Activated T-helper 17 cell treated with anti-CD3 and anti-CD28 coated beads, Interleukin-2, amount 50 U/mL, for 72 hours (primary cell): ENCODE measurements at places on chromosomes 5 and 9.

DNA sequence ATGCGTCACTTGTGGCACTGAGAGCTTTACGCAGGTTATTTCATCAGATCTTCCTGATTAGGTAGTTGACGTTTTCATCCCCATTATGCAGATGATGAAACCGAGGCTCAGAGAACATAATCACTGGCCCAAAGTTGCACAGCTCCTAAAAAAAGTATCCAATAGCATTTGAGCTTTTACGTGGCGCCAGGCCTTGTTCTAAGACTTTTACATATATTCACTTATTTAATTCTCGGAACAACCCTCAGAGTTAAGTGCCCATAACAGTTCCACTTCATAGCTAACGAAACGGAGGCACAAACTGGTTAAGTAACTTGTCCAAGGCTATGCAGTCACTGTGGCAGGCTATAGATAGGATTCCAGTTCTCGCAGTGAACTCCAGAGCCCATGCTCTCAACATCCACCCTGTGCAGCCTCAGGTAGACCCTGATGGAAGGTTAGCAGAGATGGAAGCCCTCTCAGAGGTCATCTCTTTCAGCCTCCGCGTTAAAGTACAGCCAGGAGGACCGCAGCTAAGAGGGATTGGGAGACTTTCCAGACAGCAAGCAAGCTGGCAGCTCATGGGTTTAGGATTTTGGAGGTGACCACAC lies 39.3 kb downstream of the AMBP start:
- ATAC-seq: no peak

DNA sequence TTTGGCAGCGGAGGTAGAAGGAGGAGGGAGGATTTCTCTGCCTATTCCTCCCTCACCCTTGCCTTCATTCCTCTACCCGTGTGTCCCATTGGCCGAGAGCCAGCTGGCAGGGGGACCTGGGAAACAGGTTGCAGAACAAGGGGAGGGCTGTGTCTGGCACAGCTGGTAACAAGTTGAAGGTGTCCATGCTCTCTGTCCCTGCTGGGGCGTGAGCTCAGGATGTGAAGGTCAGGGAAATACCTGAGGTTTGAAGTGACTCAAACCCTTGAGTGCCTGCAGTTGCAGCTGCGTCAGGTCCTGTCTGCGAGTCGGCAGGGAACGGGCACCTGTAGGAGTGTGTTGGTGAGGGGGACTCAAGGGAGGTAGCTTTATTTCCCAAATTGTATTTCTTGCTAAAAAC lies 16.2 kb downstream of the MIGA2 start:
- ATAC-seq: no peak

GRCh38 chr5:99102073-99102697 lies 173.4 kb upstream of the CHD1 start:
- no peak for ATAC-seq

- no peak for ATAC-seq
Measured at GRCh38 chr5:146041180-146041789, 64.1 kb downstream of the PLAC8L1 start.
